Stimulated activated CD4-positive, alpha-beta T cell treated with anti-CD3 and anti-CD28 coated beads, Interleukin-4, amount 100 ng/mL, for 1 hour (primary cell): ENCODE measurements at places on chromosomes 7 and 10.

GRCh38 chr7:15862781-15863165 is 176.3 kb upstream of the MEOX2 start:
- DNase-seq = no peak

- DNase-seq = no peak
Observed at GRCh38 chr7:134896073-134896472, 90.2 kb upstream of the AGBL3 start.

- DNase-seq = no peak
Observed at GRCh38 chr10:15751046-15751445, 31.3 kb upstream of the ITGA8 start.

- DNase-seq = no peak
Observed at GRCh38 chr7:41887416-41887815, 184.5 kb upstream of the INHBA start.

DNA sequence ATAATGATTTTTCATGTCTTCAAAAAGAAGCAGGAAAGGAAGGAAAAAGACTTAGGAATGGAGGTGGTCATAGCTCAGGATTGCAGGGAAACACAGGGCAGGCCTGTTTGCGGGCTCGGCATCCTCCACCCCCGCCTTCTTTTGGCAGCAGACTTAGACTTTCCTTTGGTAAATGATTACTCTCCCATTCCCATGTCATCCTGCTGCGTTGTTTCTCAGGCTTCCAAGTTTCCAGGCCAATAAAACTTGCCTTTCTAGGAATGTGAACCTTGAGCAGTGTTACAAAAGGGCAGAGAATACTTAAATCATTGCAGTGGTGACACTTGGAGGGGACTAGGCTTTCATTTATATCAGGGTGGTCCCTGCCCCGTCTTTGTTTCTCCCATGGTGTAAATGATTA is 34.0 kb upstream of the DGKB start:
- no peak for DNase-seq

GRCh38 chr10:95266674-95267095 is 24.1 kb downstream of the PDLIM1 start:
- DNase-seq = no peak

- no peak for DNase-seq
Observed at GRCh38 chr7:28201131-28201530, 20.5 kb upstream of the JAZF1 start.

GRCh38 chr10:86599041-86599440 is 55.3 kb upstream of the OPN4 start:
- no peak for DNase-seq

DNA sequence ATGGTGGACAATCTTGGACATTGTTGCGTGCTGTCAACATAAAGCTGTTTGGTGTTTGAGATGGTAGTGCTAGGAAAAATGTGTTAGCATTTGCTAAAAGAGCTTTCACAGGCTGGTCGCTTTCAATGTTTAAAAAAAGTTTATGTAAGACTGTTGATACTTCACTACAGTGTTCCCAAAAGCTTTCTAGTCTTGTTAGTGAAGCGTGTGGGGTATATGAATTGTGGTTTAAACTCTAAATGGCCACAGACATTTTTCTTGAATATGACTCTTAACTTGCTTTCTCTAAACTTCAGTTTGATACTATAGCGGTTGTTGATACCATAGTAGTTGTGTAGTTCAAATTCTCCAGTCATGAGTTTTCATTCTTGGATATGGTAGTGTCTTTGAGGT is 44.9 kb downstream of the MCU start:
- no peak for DNase-seq

DNA sequence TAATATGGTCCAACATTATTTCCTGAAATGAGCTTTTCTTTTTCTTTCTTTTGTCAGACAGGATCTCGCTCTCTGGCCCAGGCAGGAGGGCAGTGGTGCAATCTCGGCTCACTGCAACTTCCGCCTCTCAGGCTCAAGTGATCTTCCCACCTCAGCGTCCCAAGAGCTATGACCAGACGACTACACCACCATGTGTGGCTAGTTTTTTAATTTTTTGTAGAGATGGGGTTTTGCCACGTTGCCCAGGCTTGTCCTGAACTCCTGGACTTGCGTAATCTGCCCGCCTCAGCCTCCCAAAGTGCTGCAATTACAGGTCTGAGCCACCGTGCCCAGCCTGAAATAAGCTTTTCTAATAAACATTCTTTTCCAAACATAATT is 48.6 kb downstream of the CUL2 start:
- DNase-seq = no peak

GRCh38 chr10:112539340-112539739 is 92.3 kb downstream of the VTI1A start:
- DNase-seq = no peak

- DNase-seq = no peak
Observed at GRCh38 chr7:40840990-40841389, 706.2 kb downstream of the SUGCT start.

GRCh38 chr10:89301721-89302445 is at the start of gene IFIT2:
Gene IFIT2 (plus strand): TSS chr10:89302046. CDS start chr10:89302124, 78 bp downstream.
- no peak for DNase-seq

DNA sequence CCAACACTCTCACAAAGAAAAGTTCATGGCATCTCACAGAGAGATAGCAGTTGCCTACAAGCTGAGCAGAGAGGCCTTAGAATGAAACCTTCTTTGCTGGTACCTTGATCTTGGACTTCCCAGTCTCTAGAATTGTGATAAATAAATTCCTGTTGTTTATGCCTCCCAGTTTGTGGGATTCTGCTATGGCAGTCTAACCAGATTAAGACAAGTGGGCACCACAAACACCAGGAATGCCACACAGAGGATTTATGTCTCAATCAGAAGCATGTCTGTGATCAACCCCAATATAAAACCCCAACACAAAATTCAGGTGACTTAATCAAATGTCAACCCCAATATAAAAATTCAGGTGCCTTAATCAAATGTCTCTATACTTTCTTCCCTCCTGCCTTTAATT is 581.3 kb downstream of the XPNPEP1 start:
- DNase-seq = no peak

- DNase-seq = no peak
Observed at GRCh38 chr10:114359041-114359952, 45.0 kb downstream of the AFAP1L2 start.

DNA sequence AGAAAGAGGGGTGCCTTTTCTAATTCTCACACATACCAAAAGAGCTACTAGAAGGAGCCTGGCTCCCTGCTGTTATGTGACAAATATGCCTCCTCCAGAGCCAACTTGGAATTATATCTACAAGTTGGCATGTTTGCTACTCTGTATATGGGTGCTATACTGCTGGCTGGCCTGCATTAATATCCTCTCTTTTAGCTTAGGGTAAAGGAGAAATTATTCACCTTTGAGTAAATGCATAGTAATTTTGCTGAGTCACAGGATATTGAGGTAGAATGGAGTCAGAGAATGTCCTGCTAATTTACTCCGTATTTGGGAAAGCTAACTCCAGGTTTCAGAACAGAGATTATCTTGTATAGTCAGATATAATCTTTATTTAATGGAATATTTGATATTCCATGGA is 24.2 kb upstream of the LIPN start:
- no peak for DNase-seq
